ENCODE measurements at places on chromosomes 2 and 18. TPM values are rescaled to one million over a fixed set of nuclear protein-coding genes. Genes with fewer than 3 reads are reported as not detected.

- no peak for DNase-seq
These were observed 12.0 kb downstream of the SLC30A3 start for GRCh38 chr2:27250652-27251379.

- DNase-seq: no peak
These were observed 11.0 kb upstream of the IL1R1 start for GRCh38 chr2:102131564-102131963.

- no peak for DNase-seq
These were observed 81.8 kb upstream of the SH3BP4 start for GRCh38 chr2:234869969-234870368.

- DNase-seq: no peak
These were observed 117.4 kb upstream of the CHRNA1 start for GRCh38 chr2:174881678-174882077.

GRCh38 chr2:231308631-231309428 lies 86.7 kb upstream of the B3GNT7 start:
- peak; percentile 45 for DNase-seq

Gene SIX2
- not detected for total RNA-seq

DNA sequence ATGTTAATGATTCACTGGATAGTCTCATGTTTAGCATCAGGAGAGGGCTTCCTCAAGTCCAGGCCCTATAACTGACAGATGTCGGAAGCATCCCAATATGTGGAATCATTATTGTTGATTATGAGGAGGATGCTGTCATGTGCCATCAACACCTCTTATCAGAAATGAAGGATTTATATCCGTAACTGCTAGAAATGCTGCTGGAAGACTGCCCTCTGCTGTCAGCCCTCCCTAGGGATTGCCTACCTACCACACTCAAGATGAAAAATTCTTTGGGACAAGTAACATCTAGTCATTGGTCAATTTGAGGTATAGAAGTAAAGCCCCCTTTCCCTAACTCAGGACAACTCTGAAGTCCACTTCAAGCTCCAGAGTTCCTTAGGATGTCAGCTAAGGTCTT lies 1166.5 kb upstream of the NXPH2 start:
- DNase-seq: peak; percentile 14

DNA sequence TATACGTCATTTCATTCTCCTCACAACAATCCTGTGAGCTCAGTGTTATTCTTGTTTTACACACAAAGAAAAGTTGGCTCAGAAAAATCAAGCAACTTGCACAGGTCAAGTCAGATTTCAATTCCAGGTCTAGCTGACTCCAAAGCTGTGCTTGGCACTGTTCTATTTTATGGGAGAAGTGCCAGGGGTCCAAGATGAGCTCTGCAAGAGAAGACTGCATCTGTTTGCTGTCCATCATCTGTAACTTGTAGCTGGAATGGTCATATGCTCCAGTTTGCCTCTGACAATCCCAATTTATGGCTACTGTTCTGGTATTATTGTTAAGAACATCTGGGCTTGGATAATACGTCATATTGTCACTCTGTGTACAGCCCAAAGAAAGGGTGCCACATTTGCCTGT lies 28.9 kb downstream of the KCNF1 start:
- DNase-seq: no peak

- DNase-seq: no peak
These were observed 26.8 kb upstream of the CTLA4 start for GRCh38 chr2:203840655-203841205.

Gene SCN9A
- 0.38 TPM for total RNA-seq

GRCh38 chr2:17375262-17375661 lies 143.0 kb downstream of the RAD51AP2 start:
- no peak for DNase-seq

GRCh38 chr2:70850925-70851324 lies 15.3 kb upstream of the CD207 start:
- DNase-seq: no peak

- DNase-seq: peak; percentile 59
These were observed 26.9 kb upstream of the KCTD1 start for GRCh38 chr18:26574958-26575864.

Gene DDX1
- 26.9 TPM for total RNA-seq

- DNase-seq: no peak
These were observed 862.9 kb upstream of the ACVR2A start for GRCh38 chr2:146981921-146982320.

GRCh38 chr2:144341538-144341937 lies 178.4 kb downstream of the ZEB2 start:
- no peak for DNase-seq

DNA sequence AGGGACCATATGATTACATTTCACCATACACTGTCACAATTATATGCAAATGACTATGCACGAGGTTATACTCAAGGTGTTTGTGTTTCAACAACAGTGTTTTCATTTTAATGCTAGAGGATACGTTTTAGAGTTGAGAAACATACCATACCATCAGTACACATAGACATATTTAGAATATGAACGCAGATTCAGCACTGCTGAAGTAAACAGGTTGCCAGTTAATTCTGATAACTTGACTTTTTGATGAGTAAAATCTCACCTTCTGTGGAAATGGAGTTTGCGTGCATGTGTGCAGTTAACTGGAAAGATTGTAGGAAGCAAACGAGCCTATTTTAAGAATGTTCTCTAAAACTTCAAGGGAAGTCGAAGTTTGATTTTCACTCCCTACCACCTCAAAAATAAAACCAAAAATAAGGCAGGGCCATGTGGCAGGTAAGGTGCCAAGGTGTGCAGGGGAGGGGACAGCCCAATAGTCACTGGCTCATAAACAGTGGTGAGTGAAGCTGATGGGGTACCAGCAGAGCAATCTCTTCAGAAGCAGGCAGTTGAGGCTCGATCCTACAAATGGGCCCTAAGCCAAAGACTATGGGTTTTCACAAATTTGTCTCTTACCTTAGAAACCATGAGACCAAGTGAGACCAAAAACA lies 213.1 kb downstream of the IKZF2 start:
- no peak for DNase-seq

- no peak for DNase-seq
These were observed 86.4 kb downstream of the LOXHD1 start for GRCh38 chr18:46570666-46571065.

- DNase-seq: no peak
These were observed 309.8 kb upstream of the COL3A1 start for GRCh38 chr2:188664416-188664815.

GRCh38 chr2:147989809-147990403 lies 30.6 kb downstream of the ORC4 start:
- peak; percentile 62 for DNase-seq

DNA sequence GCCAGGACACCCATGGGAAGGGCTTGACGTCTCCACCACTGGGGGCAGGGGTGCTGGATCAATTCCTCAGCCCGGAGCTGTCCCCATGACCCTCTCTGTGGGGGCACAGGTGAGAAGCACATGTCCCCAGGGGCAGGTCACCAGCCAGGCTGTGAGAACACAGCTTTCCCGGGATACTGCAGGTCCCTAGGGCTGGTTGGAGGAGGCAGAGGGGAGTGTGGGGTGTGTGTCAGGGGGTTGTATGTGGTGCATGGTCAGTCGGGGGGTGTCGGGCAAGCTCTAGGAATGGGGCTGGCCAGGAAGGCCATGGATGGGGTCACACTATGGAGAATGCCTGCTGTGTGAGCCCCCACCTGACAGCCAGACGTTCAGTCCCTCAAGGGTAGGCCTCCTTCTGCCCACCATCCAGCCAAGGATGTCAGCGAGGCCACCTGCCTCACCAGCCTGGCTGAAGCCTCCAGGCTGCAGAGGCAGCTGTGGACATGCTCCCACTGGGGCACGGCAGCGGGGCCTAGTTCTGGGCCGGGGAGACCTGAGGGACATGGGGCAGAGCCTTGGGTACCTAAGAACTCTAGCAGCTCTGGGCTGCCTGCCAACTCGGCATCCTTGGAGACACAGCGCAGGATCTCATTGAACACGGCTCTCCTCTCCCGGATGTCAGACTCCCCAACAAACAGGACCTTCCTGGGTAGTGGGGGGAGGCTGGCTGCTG lies 10.3 kb downstream of the HS1BP3 start:
- no peak for DNase-seq

DNA sequence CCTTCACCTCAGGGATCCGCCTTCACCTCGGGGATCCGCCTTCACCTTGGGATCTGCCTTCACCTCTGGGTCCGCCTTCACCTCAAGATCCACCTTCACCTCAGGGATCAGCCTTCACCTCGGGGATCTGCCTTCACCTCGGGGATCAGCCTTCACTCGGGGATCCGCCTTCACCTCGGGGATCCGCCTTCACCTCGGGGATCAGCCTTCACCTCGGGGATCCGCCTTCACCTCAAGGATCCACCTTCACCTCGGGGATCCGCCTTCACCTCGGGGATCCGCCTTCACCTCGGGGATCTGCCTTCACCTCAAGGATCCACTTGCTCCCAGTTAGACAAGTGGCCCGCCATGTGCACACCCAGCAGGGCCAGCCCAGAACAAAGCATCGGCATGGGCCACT lies 7.3 kb downstream of the KIF1A start:
- no peak for DNase-seq

GRCh38 chr2:238638982-238639628 lies 208.8 kb upstream of the TWIST2 start:
- no peak for DNase-seq

Gene BOLL
- not detected for total RNA-seq

DNA sequence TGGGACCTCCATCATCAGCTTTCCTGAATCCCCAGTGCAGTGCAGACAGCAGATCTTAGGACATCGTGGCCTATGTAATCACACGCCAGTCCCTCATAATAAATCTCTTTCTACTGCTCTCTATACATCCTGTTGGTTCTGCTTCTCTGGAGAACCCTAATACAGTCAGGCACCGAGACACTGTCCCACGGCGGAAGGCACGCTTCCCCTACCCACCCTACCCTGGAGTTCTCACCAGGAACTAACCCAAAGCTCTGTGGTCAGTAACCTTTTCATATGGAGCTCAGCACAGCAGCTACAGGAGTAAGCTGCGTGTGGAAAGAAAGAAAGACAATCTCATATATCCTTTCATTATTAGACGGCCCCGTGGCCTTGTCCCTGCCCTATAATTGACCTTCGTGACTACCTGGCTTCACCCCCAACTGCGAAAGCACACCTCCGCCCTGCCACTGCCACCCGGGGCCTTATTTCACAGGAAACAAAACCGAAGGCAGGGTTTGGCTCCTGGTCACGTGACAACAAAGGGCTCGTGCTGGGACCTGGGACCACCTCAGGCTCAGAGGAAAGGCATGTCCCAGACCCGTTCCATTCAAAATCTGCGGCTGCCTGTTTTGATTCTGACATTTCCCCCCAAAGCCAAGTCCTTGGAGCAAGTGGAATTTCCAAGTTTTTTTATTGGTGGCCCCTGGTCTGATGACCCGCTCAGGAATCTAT lies 99.7 kb upstream of the ODC1 start:
- DNase-seq: no peak

Gene HOXD1
- total RNA-seq: not detected

GRCh38 chr2:53530126-53530525 lies 237.5 kb upstream of the CHAC2 start:
- DNase-seq: no peak

- peak; percentile 55 for DNase-seq
These were observed 217.0 kb upstream of the UBE2E3 start for GRCh38 chr2:180763263-180763989.

Gene TRABD2A
- total RNA-seq: 3.1 TPM

Gene MFSD2B
- total RNA-seq: not detected

Gene C2orf15
- 4.9 TPM for total RNA-seq

DNA sequence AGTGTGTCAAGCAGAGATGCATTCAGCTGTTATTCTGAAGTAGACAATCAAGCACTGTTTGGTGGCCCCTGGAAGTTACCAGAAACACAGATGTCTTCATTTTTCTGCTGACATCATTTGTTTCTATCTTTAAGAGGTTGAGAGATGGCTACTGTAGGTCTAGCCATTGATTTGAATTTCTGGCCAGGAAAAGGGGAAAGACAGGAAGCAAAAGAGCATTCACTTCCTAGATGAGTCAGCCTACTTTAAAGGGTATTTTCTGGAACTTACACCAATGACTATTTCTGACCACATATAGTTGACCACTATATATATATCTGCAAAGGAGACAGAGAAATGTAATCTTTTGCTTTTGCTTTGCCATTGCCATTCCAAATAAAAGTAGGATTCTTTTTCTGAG lies 900.1 kb upstream of the SOX11 start:
- no peak for DNase-seq

DNA sequence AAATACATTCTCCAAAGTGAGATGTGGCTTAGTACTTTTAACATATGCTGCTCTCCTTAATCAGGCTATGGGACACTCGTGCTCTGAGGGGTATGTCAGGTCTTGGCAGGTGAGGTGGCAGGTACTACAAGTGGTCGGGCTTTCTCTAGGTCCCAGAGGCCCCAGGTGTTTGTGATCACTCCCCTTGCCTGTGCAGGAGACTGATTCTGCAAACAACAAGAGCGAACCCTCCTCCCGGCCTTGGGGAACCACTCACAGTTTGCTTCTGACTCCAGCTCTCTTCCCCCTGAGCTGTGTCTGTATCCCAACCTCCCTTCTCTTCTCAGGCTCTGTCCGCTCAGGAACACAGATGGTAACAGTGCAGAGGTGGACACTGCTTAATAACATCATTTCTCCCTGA lies 48.1 kb downstream of the ATOH8 start:
- DNase-seq: no peak

DNA sequence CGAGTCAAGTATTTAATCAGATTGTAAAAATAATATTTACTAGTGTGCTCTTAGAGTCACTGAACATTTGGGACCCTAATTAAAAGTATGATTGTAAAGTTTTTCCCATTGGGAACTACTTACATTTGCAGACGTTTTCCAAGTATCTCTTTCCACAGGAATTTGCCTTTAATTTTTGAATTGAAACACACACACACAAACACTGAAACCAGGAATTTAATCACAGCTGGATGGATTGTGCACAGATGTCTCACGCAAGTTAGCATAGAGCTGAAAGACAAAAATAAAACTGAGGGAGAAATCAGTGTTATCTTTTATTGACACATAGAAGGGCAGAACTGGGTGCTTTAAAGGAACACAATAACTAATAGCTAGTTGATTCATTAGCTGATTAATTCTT lies 230.7 kb downstream of the RND3 start:
- DNase-seq: no peak

Gene PHOSPHO2
- total RNA-seq: 4.4 TPM

Gene MYO5B
- 29.3 TPM for total RNA-seq

GRCh38 chr2:42970151-42970550 lies 177.8 kb upstream of the HAAO start:
- DNase-seq: no peak

GRCh38 chr18:75052475-75052874 lies 156.5 kb downstream of the PTGR3 start:
- no peak for DNase-seq

Data from HT-29 (cell line).